ENCODE measurements at places on chromosomes 16 and 17.

DNA sequence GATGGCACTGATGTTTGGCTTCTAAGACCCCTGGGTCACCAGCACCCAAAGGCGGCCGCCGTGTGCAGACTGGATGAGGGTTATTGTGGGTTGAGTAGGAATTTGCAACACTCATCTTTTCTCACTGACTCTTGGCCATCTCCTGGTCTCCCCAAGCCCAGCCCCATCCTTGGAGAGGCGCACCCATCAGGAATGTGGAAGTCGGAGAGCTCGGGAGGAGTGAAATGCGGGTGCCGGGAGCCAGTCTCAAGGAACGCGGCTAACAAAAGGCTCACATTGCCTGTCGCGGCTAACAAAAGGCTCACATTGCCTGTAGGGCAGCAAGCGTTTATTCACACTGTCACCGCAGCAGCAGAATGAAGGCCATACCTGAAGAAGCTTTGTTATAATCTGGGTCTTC is 248.6 kb downstream of the FOXL1 start:
- DNase-seq = no peak

GRCh38 chr17:7348478-7349242 is 3.3 kb upstream of the KCTD11 start:
- no peak for DNase-seq

DNA sequence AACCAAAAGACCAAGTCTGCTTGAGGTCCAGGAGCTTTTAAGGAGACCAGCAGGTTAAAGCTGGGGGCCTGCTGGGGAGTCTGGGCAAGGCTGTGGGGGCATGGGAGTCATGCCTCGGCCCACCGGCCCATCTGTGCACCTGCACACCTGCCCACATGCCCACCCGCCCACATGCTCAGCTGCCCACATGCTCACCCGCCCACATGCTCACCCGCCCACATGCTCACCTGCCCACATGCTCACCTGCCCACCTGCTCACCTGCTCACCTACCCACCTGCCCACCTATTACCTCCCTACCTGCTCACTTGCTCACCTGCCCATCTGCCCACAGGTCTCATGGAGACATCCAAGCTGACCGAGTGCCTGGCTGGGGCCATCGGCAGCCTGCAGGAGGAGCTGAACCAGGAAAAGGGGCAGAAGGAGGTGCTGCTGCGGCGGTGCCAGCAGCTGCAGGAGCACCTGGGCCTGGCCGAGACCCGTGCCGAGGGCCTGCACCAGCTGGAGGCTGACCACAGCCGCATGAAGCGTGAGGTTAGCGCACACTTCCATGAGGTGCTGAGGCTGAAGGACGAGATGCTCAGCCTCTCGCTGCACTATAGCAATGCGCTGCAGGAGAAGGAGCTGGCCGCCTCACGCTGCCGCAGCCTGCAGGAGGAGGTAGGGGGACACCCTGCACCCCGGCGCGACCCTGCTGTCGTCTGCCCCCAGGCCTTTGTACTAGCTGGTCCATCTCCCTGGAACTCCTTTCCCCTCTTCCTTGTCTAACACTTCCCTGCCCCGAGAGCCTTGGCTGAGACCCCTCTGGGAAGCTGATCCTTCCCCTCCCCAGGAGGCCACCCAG is 14.0 kb downstream of the CARD14 start:
- no peak for DNase-seq

- DNase-seq = no peak
Measured at GRCh38 chr17:78935419-78936323, 10.5 kb upstream of the TIMP2 start.

DNA sequence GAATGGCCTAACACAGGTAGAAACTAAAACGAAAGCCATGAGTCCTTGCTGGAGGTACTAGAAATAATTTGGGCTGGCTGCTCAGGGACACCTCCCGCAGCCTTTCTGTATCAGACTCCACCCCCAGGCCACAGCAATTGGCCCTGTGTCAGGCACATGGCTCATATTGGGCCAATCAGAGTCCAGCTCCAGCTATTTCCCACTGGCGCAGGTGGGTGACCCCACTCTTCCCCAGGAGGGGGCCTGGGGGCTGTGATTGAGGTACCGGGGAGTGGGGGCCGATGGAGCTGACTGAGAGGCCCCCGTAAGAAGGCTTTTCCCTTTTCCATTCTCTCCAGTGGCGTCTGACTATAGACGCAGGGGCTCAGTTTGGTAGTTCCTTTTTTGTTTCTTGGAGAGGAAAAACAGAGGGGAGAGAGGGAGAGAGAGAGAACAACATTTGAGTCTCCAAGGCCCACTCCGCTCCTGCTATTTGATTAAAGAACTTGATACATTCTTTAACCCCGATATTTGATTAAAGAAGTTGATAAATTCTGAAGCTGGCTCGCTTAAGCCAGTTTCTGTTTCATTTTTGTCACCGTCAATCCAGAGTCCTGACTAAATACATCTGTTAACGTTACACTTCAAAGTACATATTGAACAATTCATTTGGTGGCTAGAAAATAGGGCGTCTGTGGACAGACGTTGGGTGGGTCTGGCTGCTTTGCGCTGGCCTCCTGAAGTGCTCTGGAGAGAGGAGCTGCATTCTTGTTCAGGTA is 26.3 kb downstream of the FOXL1 start:
- DNase-seq = no peak

DNA sequence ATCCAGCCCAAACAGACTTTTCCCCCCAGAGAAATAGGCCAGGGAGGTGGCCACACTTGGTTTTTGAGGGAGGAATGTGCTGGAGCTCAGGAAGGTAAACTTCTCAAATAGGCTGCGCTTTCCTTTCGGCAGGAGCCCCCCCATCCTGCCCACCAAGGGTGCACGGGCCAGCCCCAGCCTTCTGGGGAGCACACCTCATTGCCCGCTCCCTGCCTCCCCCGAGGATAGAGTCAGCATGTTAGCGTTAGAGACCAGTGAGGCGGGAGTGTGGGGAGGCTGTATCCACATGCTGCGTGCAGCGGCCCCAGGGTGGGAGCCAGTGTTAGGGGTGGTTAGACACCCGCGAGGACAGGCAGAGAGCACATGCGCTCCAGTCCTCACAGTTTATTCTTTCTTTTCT is 42.3 kb downstream of the PIPOX start:
- DNase-seq = no peak

DNA sequence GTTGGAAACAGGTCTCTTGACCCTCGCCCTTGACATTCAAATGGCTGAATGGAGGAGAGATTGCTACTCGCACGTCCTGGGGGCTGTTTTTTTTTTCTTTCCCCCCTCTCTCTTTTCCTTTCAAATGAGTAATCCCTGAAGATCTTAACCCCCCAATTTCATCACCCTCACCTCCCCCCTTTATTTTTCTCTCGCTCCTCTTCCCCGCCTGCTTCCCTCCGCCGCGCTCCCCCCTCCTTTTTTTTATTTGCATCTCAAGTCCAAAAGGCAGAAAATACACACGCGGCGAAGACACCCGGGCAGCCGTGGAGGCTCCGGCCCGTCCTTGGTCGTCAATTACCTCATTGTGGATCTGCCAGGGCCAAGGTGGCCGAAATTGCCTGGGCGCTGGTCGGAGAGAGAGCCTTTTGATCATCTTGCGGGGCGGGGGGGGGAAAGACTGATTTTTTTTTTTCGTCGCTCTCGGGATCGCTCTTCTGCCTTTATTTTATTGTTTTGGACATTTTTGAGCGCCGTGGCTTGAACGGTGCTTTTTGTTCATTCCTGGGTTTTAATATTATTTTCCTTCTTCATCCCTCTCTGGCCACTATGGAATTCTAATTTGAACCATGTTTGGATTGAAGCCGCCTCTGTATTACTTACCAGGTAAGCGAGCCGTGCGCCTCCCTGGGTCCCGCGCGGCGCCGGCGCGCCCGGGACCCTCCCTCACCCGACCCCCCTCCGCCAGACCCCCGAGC is 57.2 kb upstream of the GSE1 start:
- DNase-seq = peak; percentile 34

DNA sequence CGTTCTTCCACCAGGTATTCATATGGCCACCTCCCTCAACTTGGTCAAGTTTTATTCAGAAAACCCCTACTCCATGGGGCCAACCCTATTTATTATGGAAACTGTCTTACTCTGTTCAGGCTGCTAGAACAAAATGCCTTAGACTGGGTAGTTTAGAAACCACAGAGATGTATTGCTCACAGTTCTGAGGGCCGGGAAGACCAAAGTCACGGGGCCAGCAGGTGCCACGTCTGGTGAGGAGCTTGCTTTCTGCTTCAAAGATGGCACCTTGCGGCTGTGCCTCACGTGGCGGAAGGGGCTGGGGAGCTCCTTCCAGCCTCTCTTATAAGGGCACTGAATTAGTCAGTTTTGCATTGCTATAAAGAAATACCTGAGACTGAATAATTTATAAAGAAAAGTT is 74.3 kb downstream of the AXIN2 start:
- DNase-seq = no peak

All from HT-29 (cell line).